ENCODE measurements at places on chromosomes 12 and 14.

DNA sequence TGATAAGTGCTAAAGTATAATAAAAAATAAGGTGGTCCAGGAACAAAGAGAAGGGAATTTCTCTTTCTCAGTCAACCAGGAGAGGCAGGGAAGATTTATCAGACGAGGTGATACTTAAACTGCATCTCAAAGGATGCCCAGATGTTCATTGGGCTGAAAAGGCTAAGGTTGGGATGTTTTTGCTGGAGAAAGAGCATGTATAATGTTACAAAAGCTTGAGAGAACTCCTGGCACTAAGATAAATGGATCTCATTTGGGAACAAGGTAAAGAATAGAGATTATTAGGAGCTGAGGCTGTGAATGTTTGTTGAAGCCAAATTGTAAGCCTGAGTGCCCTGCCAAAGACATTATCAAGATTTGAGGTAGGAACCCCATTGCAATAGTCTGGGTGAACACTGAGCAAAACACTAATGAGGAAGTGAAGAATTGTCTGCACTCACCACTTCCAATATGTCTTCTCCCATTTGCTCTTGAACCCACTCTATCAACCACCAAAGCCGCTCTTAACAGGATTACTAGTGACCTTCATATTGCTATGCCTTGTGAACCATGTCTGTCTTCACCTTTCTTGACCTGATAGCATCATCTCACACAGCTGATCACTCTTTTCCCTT, 149.0 kb upstream of the ARID2 start:
- DNase-seq: no peak

GRCh38 chr14:20219033-20219432, 4.5 kb upstream of the OR11H6 start:
- no peak for DNase-seq

GRCh38 chr12:82866227-82866775, 179.6 kb downstream of the TMTC2 start:
- DNase-seq: no peak

- DNase-seq: peak; percentile 86
Observed at GRCh38 chr12:56193025-56193578, 3.8 kb upstream of the SMARCC2 start.

DNA sequence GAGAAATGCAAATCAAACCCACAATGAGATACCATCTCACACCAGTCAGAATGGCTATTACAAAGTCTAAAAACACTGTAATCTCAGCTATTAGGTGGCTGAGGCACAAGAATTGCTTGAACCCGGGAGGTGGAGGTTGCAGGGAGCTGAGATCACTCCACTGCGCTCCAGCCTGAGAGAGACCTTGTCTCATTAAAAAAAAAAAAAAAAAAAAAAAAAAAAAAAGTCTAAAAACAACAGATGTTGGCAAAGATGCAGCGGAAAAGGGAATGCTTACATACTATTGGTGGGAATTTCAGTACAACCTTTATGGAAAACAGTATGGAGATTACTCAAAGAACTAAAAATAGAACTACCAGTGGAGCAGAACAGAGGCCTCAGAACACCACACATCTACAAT, 19.0 kb upstream of the ATF7 start:
- no peak for DNase-seq

- DNase-seq: no peak
Observed at GRCh38 chr12:22333713-22334409, 646 bp downstream of the ST8SIA1 start.

GRCh38 chr12:2386566-2386965, 333.8 kb downstream of the CACNA1C start:
- no peak for DNase-seq

DNA sequence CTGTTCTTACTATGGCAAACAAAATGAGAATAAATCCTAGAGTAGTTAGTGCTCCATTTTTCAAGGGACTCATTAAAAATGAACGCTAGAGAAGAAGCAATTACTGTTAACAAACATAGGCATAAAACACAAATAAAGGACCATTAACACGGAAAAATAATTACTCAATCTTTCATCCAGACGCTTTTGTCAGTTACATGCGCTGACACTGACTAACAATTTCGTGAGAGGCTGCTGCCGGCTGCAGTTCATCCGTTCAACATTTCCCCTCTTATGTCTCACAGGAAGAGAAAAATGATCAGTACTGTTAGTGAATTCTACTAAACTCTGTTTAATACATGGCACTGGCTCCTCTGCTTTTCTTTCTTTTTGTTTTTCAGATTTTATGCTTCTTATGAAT, 472.7 kb upstream of the FLRT2 start:
- no peak for DNase-seq

DNA sequence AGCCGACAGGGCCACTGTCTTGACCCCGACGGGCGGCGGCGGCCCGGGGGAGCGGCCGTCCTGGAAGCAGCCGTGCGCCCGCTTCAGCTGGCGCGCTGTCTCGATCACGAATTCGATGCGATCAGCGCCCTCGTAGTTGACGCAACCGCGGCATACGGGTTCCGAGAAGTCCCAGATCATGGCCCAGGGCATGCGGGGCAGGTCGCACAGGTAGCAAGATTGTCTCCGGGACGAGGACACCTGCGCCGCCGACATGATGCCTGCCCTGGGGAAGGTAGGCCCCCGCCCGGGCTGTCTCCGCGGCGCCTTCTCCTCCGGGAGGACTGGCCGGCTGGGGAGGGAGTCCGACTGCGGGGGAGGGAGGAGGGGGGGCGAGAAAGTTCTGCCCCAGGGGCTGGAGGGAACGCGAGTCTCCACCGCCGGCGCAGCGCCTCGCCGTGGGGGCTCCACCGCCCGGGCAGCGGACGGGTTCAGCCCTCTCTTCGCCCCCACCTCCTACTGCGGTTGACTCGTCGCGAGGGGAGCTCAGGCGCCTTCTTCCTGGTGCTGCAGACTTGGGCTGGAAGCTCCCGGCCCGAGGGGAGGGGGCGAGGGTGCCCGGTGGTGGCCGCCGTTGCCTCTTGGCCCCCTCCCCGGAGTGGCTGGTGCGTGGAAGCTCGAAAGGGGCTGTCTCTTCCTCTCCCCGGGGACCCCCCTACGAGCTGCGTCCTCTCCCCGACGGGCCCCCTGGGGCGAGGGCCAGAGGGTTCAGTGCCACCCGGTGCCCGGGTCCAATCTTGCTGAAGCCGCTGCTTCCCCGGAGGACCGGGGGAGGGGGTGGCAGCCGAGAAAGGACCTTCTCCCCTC, 747 bp downstream of the IRF2BPL start:
- DNase-seq: peak; percentile 58

DNA sequence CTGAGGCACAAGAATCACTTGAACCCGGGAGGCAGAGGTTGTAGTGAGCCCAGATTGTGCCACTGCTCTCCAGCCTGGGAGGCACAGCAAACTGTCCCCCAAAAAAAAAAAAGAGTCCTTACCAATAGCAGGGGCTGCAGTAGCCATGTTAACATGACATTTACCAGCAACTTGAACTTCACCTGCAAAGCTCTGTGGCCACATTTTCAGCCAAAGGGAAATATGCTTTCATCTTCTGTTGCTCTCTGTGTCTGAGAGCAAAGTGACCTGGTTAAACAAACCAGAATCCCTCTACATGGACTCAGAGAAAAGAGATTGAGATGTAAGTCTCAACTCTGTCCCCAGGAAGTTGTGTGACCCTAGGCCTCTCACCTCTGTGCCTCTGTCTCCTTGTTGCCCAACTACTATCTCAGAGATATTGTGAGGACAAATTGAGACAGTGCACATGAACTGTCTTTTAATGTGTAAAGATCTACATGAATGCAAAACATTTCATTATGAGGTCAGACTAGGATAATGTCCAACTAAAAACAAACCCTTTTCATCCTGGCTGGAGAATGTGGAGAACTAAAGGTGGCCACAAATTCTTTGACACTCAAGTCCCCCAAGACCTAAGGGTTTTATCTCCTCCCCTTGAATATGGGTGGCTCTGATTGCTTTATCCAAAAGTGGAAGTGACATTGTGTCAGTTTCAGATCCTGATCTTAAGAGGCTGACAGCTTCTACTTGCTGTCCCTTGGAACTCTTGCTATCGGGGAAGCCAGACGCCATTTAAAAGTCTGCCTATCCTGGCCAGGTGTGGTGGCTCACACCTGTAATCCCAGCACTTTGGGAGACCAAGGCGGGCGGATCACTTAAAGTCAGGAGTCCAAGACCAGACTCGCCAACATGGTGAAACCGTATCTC, 24.7 kb upstream of the P2RX4 start:
- no peak for DNase-seq

- DNase-seq: no peak
Observed at GRCh38 chr12:40011775-40012129, 94.1 kb downstream of the SLC2A13 start.

GRCh38 chr12:2295941-2296461, 243.2 kb downstream of the CACNA1C start:
- peak; percentile 21 for DNase-seq

- no peak for DNase-seq
Observed at GRCh38 chr12:75207338-75208083, 2.1 kb downstream of the KCNC2 start.

- DNase-seq: no peak
Observed at GRCh38 chr14:31954991-31955390, 122.1 kb upstream of the ARHGAP5 start.

GRCh38 chr14:68774771-68775613, 17.9 kb downstream of the ZFP36L1 start:
- DNase-seq: no peak

GRCh38 chr14:31692376-31692781, 131.2 kb downstream of the NUBPL start:
- no peak for DNase-seq

GRCh38 chr14:32492457-32492856, 163.4 kb downstream of the AKAP6 start:
- no peak for DNase-seq

DNA sequence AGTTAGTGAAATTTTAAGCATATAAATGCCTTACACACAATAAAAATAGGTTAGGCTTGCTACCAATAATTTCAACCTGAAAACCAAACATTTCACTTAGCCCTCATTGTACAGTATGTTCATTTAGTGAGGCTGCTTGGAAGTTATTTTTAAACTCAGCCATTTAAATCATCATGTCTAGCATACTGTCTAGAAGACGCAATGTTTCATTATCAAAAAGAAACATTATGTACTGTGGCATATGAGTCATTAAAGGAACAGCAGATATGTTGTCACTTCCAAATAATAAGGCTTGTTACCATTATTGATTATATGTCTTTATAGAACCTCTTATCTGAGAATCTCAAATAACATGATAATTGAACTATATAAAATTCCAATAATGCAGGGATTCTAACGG, 304.7 kb downstream of the RMST start:
- DNase-seq: no peak

- no peak for DNase-seq
Observed at GRCh38 chr12:94333396-94333795, 126.3 kb downstream of the CEP83 start.

DNA sequence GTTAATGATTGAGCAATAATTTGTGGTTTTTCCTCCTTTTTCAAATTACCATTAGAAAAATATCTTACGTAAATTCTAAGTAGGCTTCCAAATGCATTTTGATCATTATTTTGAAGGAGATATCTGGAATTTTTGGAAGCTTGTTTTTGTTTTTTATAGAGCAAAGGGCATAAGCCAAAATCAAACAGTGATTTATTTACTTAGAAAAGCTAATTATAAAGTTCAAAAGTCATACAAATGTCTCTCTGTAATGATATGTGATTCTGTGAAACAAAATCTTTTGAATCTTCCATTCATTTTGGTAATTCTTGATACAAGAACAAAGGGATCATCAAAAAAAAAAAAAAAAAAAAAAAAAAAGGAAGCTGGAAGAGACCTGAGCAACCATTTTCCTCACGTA, 416.8 kb downstream of the ETNK1 start:
- DNase-seq: no peak

DNA sequence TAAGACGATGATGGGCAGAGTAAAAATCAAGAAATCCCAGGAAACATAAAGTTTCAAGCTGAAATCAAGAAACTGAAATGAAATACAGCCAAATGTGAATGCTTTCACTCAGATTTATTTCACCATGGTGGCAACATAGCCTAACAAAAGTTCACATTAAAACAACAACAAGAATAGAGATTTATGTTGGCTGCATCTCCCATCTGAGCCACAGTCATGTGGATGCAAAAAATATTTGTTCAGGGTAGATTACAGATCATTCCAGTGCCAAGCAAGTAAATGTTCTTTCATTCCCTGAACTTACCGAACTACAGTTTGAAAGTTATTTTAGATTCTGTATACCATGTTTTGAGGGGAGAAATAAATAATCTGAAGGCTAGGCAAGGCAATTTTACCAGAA, 159.9 kb upstream of the TMTC1 start:
- DNase-seq: no peak

- no peak for DNase-seq
Observed at GRCh38 chr14:72808564-72808963, 85.3 kb downstream of the DPF3 start.

DNA sequence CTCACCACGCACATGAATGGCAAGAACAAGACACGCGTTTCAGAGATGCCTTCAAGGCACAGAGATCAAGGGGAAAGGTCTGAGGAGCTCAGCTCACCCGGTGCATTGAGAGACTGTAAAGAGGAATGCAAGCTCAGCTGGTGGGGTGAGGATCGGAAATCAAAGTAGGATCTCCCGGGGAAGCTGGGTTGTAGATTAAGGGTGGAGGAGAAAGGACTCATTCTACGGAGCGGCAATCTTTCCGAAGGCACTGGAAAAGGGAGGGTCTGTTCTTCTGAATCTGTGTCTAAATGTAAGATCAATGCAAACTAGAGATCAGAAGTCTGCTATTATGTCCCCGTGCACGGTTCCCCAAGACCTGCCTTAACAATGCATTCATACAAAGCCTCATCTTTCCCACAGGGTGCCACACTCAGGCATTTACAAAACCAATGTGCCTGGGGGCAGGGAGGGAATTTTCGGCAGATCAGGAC, 41.6 kb upstream of the PYGL start:
- DNase-seq: no peak

GRCh38 chr12:64058541-64059265, 163.4 kb downstream of the KICS2 start:
- DNase-seq: no peak

DNA sequence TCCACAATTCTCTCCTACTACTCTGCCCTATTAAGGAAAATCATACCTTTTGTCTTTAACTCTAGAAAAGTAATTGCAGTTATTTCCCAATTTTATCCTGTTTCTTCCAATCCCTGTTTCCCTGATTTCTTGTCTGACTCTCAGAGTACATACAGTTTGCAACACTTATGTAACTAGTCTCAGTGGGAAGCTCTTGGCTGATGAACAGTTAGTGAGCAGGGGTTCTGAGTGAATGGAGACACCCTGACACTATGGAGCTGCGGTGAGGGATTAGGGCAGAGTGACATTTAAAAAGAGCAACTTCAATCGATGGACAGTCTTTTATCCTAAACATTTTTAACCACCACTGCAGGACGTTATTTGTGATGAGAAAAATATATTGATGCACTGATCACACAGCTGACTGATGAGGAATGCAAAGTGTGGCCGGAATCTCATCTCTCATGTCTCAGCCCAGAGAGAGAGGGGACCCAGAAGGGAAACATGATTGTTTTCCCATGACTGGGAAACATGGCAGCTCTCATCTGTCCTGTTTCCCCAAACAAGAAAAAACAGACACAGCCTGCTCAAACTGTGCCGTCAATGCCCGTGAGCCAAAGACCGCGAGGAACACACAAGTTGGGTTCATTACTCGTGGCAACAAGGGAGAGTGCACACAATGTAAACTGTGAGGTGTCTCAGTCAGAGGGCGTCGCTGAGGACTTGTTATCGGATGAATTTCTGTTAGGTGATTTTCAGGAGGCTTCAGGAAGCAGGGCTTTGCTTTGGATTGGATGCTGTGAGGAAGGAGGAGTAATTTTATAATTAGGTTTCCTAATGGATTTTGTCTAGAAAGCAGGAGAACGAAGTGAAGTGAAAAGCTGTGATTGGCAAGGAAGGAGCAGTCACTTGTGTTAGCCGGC, 5.2 kb upstream of the SLC6A13 start:
- DNase-seq: no peak

Data from KBM-7 (cell line).